ENCODE measurements at places on chromosomes 3 and 15.

DNA sequence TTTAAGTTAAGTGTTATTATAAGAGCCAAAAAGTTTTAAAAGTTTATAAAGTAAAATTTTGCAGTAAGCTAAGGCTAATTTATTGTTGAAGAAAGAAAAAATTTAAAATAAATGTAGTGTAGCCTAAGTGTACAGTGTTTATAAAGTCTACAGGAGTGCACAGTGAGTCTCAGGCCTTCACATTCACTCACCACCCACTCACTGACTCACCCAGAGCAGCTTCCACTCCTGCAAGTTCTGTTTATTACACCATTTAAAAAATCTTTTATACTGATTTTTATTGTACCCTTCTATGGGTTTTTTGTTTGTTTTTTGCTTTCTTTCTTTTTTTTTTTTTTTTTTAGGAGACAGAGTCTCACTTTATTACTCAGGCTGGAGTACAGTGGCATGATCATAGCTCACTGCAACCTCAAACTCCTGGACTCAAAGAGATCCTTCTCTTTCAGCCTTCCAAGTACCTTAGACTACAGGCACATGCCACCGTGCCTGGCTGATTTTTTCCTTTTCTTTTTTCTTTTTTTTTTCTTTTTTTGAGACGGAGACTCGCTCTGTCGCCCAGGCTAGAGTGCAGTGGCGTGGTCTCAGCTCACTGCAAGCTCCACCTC lies 25.9 kb downstream of the CSTA start:
- no peak for DNase-seq

- DNase-seq = no peak
Measured at GRCh38 chr15:69852482-69852881, 245.2 kb downstream of the TLE3 start.

DNA sequence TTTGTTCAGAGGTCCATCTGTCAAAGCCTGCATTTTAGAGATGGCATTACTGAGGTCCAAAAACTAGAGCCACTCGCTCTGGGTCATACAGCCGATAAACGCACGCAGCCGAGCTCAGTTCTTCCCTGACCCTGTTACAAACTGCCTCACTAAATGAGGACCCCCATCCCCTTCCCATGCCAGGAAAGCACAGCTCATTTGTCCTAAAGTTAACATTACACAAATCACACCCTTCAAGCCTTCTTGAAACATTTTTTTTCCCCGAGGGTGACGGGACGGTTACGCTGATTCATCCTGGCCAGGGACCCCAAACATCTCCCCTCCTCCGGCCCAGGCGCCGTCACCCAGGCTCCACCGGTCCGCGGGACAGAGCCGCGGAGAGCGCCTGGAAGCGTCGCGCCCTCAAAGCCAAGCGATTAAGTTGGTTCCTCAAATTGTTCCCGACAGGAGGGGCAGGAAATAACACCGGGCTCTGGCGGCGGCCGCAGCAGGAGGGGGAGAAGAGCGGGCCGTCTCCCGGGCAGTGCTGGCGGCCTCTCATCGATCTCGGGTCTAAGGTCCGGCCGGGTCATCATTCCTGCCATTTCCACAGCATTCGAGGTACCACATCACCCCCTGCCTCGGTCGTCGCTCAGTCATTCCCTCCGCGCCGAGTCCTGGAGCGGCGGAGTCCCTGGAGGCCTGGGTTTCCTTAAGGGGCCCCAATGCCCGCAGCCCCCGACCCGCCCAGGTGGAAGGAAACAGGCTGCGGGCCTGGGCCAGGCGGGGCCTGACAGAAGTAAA lies 619 bp upstream of the CMTM8 start:
- no peak for DNase-seq

- DNase-seq = no peak
Measured at GRCh38 chr3:171685116-171685895, 125.0 kb downstream of the PLD1 start.

- no peak for DNase-seq
Measured at GRCh38 chr3:81823086-81823485, 61.6 kb upstream of the GBE1 start.

GRCh38 chr3:52218937-52219650 lies 6.4 kb downstream of the TLR9 start:
- DNase-seq = no peak

DNA sequence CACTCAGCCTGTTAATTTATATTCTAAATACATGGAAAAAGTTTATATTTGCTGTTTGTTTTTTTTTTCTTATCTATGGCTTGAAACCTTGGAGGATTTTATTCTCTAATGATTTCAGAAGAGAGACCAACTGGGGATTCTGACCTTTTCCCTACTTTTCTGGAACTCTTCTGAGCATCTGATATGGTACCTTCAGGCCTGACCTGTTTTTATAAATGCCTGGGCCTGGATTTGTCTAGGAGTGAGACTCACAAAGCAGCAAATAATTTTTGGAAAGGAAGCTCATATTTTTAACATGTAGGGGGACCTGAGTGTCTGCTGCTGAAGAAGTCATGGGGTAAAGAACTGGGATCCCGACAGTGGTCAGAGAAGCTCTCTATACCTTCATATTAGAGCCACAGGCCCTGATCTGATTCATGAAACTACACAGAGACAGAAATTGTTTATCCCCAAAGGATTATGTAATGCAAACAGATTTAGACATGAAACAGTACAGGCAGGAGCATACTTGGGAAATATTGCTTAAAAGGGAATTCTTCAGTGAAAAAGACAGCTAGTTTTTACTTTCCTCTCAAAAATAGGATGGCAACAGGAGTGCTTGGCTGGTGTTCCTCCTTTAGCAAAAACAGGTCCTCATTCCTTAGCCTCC lies 15.9 kb downstream of the PPM1L start:
- no peak for DNase-seq

DNA sequence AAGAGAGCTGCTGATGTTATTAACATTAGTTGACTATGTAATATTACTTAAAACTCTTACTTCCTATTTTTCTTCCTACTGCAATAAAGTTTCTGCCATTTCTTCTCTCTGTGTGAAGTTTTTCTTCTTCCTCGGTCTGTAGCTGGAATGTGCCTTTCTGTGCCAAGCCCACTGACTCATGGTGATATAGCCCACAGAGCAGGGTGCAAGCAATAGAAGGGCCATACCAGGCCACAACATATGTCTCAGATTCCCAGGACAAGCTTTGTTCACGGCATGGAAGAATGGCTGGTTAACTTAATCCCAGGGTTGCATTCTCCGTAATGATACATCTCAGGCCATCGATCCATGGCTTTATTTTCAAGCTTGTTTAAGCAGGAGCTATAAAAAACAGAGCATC lies 815.3 kb downstream of the TUSC7 start:
- DNase-seq = no peak

Measured in hematopoietic multipotent progenitor cell treated with erythropoietin and hydrocortisone succinate and interleukin-3 and kit ligand, for 15 days (in vitro differentiated cells).